C1 segment of cervical spinal cord (tissue), 14 donors: ENCODE measurements at places on chromosomes 6 and 20.
A peak's percentile ranks its signal among the peaks of the same experiment; 100 is the strongest.

GRCh38 chr6:157605484-157605883 lies 217.6 kb upstream of the SNX9 start:
- DNase-seq: no peak

- DNase-seq: no peak
These were observed 3.1 kb upstream of the MOXD1 start for GRCh38 chr6:132404330-132404729.

DNA sequence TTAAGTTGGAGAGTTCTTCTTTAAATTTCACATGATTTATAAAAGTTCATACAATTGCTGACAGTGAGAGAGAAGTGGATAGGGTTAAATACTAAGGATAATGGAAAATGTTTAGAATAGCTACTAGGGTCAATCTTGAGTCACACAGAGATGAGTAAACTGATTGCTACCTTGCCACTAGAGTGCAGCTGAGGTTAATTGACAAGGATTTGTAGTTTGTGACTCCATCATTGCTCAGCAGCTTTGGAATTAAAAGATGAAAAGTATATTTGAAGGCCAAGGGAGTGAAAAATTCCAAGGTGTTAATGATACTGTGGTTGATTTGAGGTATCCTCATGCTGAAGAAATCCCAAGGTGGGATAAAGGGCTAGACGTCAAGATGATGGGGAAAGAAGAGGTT lies 524.0 kb downstream of the UTRN start:
- DNase-seq: no peak

DNA sequence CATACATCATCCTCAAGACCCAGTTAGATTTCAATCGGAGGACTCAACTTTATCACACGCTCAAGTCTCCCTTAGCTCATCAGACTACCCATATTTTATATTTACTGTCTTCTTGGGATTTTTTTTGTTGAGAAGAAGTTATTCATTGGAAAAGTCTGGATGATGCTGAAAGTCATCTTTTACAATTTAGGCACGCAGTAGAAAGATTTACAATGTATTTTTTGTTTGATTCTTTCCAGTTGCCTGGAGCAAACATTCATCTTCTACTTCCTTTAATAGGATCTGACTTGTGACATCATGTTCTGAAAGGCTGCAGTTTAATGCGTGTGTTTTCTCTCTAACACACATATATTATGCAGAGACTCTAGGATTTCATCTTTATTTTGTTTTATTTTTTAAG lies 235.7 kb downstream of the DOK5 start:
- DNase-seq: no peak

- no peak for DNase-seq
These were observed 72.1 kb downstream of the MANEA start for GRCh38 chr6:95649451-95649850.

GRCh38 chr6:87846434-87846833 lies 144.4 kb upstream of the AKIRIN2 start:
- DNase-seq: no peak

DNA sequence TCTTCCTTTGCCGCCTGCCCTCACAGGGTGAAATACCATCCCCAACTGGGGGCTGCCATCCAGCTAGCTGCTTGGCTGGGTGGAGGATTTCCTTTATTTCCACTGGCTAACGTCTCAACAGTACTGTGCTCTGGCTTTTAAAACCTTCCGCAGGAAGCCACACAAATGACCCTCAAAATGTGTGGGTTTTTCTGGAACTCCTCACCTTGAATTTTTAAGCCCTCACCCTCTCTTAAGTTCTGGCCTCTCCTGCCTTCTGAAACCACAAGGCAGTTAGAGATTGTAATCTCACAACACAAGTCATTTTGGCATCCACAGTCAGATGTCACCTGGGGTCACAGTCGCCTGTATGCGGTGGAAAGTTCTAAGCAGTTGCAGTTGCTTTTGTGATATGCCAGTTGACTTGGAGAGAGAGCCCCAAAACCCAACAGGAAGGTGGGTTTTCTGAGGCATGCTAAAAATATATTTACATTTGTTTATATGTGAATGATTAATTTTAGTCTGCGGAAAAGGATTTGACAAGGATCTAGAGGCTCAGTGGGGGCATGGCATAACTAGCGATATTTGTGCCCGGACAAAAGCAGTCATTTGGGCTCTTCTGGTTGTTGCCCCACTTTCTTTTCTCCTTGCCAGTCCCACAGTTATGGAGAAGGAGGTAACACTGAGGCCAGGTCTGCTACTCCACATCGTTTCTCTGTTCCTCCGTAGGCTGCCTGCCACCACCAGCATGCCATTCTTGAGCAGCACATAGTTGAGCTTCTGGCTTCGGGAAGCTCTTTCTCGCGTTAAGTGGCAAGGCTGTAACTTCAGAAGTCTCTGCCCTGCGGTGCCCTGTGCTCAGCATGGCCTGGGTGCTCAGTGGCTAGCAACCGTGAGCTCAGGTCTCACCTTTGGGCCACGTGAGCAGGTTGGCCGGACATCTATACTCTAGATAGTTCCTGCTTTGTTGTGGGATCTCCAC lies 335.3 kb downstream of the CD83 start:
- no peak for DNase-seq

DNA sequence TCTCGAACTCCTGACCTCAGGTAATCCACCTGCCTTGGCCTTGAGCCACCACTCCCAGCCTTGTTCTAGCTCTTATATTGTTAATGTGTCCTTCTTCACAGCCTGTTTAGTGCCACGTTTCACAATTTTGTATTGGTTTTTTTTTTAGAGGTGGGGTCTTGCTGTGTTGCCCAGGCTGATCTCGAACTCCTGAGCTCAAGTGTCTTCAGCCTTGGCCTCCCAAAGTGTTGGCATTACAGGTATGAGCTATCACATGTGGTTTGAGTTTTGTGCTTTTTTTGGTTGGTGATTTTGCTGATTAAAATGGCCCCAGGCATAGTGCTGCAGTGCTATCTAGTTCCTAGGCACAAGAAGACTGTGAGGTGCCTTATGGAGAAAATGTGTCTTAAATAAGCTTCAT lies 5.9 kb upstream of the CSTL1 start:
- DNase-seq: no peak

GRCh38 chr20:33814238-33814712 lies 3.1 kb downstream of the CHMP4B start:
- no peak for DNase-seq

GRCh38 chr20:10271494-10272219 lies 53.0 kb downstream of the SNAP25 start:
- no peak for DNase-seq

DNA sequence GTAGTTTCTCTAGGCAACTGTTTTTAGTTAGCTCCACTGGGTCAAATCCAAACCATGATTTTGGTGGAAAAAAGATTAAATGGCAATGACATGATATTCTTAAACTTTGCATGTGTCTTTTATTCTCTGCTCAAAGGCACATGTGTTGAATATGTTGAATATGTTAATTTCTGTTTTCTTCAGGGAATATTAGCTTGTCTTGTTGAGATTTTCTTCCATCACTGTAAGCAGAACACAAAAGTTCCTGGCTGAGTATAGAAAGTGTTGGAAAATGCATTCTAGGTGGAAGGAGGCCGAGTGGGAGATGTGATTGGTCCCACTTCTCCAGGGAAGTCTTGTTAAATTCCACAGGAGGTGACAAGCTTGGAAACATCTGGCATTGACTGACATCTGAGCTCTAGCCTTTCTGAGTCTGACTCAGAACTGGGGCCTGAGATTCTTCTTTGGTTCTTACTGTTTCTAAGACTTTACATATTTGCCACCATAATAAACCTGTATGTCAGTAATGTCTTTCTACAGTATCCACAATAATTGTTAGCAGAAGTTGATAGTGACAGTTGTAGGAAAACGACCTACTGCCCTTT lies 81.1 kb downstream of the LAMA4 start:
- DNase-seq: no peak

GRCh38 chr6:44042989-44043478 lies 84.2 kb downstream of the MRPL14 start:
- DNase-seq: no peak

- no peak for DNase-seq
These were observed 6.4 kb upstream of the SLC52A3 start for GRCh38 chr20:774660-775057.

DNA sequence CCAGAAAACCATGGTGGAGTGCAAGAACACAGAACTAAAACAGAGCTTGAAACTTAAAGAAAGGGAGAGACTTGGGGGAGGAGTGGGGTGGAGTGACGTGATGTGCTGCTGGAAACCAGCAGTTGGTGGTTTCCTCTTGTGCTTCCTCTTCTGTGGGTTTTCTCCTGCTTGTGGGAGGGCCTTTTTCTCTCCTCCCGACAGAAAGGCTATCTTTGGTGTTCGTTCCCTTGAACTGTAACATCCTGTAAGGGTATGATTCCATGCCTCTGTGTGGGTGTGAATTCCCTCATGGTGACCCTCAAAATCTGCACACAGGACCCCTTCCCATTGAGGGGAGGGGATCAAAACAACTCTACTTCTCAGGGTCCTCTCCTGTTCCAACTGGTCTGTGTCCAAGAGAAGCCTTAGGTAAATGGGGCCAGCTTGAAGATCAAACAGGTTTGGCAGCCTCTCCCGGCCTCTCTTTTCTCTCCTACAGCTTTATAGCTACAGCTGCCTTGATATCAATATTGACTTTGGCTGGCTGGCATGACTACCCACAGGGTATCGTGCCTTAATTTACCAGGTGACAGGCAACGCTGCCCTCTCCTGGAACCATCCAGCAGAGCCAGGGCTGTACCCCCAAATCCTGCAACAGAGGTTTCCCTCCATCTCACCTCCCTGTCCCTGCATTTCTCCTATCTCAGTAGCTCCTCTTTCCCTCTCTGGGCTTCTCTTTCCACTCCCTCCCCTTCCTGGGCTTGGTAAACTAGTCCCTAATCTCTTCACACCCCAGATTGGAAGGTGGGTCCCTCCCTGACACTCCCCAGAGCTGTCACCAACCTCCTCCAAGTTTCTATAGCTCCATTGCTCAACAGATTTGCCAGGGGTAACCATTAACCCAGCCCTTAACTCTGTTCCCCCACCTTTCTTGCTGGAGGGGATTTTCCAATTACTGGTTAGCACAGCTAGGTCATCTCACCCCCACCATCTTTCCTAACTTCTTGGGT lies 1.5 kb upstream of the MSH5 start:
- no peak for DNase-seq

GRCh38 chr6:30819297-30819917 lies 64.9 kb upstream of the DDR1 start:
- no peak for DNase-seq

DNA sequence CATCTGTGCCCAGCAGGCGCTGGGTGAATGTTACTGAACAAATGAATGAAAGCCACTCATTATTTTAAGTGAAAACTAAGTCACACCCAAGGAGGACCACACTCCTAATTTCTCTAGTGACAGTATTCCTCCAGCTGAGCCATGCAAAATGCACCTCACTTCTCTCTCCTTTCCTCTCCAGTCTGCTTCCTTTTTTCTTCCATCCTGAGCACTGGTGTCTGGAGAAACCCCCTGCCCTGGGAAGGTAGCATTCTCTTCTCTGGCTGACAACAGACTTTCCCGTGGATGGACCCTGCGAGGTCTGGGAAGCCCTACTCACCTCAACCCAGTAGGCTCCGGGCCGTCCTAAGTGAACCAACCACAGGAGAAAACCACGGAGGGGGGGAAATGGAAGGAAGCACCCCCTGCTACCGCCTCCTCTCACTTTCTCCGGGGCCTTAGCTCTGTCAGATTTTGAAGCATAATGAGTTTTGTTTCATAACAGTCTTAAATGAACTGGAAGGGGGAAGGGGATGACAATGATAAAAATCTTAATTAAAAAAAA lies 22.6 kb downstream of the TRERF1 start:
- DNase-seq: no peak

GRCh38 chr20:51469046-51469445 lies 73.5 kb downstream of the NFATC2 start:
- no peak for DNase-seq

DNA sequence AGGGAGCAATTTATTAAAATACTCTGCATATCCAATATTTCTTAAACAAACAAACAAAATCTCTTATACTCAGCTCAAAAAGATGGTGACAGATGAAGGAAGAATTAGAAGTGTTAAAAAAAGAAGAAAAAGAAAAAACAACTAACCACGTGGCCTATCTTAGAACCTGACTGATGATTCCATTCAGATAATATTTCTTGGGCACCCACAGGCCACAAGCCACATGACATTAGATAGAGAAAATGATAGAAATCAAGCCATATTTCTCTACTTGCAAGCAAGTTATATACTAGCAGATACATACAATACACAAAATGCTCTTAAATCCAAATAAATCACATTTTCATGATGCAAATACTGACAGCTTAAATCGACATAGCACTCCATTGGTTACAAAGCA lies 14.5 kb upstream of the RAMACL start:
- no peak for DNase-seq

GRCh38 chr20:17536944-17537444 lies 5.8 kb upstream of the BFSP1 start:
- DNase-seq: peak; percentile 53

- DNase-seq: no peak
These were observed 19.9 kb upstream of the PRIM2 start for GRCh38 chr6:57297505-57297904.

DNA sequence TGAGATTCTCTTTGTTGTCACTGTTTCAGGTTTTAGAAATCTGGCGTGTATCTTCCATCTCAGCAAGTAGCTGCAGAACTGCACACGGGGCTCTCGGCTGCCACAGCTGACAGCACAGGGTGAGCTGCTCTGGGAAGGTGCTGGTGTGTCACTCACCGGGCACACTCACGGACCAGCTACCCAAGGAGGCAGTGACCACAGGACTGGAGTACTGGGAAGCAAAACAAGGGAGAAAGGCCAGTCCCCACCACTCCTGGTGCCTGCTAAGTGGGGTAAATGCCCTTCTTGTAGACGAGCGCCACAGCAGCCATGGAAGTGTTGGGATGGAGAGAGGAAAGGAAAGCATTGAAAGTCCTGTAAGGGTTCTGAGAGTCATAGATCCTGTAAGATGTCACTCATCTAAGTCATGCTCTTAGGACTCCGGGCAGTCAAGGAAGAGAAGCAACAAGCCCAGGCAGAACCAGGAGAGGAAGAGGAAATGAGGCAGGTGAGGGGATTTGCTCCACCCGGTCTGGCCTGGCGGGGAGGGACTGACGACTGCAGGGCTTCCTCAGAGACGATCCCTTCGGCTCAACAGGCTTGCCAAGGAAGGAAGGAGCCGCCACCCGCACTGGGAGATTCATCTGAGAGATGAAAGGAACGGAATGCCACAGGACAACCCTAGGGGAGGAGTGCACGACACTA lies 48.1 kb downstream of the PRDM1 start:
- DNase-seq: no peak

DNA sequence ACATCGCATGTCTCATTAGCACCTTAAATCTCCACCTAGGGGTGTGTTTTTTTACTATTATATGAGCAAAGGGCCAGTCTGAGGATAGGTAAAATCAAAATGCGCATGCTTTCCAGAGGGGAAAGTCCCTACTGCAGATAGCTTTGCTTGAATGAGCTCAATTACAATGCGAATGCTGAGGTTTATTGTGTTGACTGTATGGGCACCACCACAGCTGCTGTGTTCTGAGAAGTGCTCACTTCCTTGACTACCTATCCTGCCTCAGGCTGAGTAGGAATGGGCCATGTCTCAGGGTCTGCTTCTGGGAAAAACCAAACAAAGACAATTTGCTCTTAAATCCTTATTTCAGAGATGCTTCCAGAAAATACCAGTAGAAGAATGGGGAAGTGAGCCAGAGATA lies 36.6 kb downstream of the MOCS1 start:
- DNase-seq: no peak

GRCh38 chr6:55895972-55896730 lies 20.8 kb upstream of the BMP5 start:
- no peak for DNase-seq

GRCh38 chr6:157631412-157631811 lies 191.6 kb upstream of the SNX9 start:
- no peak for DNase-seq

- no peak for DNase-seq
These were observed 23.7 kb upstream of the PSMF1 start for GRCh38 chr20:1094751-1095150.

GRCh38 chr20:32457479-32457986 lies 99.4 kb downstream of the ASXL1 start:
- DNase-seq: peak; percentile 56
